Activated CD8-positive, alpha-beta memory T cell treated with anti-CD3 and anti-CD28 coated beads, Interleukin-2, amount 10 ng/mL, durations not matched to agents 7 days and 5 days (primary cell): ENCODE measurements at places on chromosomes 2 and 18. TPM values are rescaled to one million over a fixed set of nuclear protein-coding genes. Genes with fewer than 3 reads are reported as not detected.

SMC6 gene
- total RNA-seq: 35.1 TPM

PAIP2B gene
- total RNA-seq: 1.1 TPM

ATP6V1B1 gene
- total RNA-seq: not detected

ATP5F1A gene
- total RNA-seq: 341 TPM

TXNDC2 gene
- not detected for total RNA-seq

DES gene
- not detected for total RNA-seq

XRCC5 gene
- 307 TPM for total RNA-seq

AMMECR1L gene
- 18.5 TPM for total RNA-seq

METTL8 gene
- 20.4 TPM for total RNA-seq

DNA sequence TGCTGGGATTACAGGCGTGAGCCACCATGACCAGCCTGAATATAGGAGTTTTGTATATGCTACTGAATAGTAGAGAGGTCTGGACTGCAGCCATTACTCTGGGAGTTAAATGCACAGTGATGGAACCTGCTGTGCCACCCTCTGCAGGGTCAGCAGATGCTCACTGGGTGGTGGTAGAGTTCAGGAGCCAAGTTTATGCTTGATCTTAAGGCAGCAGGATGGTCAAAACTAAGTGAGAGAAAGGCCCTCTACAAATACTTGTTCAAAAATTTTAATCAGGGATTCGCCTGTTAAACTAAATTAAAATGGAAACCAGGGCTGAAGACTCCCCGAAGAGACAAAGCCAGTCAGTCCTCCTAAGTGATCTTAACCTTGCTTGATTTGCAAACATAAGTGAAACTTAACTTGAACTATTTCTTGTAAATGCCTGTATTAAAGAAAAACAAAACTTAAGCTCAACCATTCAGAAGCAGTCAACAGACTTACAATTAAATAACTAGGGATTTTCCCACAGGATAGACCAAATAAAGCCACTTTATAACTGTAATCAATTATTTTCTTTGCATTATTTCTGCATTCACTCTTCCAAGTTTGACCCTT is 4.2 kb upstream of the WDFY1 start:
- DNase-seq: no peak
- peaks cover 49% of the 10 kb centered on the region for H3K4me1 ChIP-seq
- no peaks in the 10 kb centered on the region for H3K27me3 ChIP-seq
- peak overlapping the region; percentile 82 for H3K27ac ChIP-seq
- no peaks in the 10 kb centered on the region for H3K36me3 ChIP-seq

DNA sequence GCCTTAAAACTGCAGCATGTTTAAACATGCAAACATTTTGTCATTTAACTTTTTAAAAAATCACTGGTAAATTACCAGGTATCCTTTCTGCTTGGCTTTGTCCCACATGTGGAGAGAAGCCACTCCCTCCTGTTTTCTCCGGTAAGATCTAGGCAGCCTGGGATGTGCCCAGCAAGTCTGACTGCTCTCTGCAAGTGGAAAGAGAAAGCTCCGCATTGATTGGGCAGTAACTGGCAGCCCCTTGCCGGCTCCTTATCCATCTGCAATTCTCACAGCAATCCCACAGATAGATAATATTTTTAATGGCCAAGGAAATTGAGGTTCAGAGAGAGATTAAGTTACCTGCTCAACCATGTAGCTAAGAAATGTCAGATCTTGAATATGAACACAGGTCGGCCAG is 136.1 kb downstream of the TMEM200C start:
- no peaks in the 10 kb centered on the region for H3K27me3 ChIP-seq
- no peak for DNase-seq
- H3K36me3 ChIP-seq: no peaks in the 10 kb centered on the region
- H3K4me3 ChIP-seq: no peak overlapping the region

GRCh38 chr2:56184500-56185011 is 766 bp downstream of the CCDC85A start:
- peaks cover 47% of the 10 kb centered on the region for H3K27me3 ChIP-seq
- no peak overlapping the region for H3K27ac ChIP-seq
- H3K4me1 ChIP-seq: peaks cover 6% of the 10 kb centered on the region

DNA sequence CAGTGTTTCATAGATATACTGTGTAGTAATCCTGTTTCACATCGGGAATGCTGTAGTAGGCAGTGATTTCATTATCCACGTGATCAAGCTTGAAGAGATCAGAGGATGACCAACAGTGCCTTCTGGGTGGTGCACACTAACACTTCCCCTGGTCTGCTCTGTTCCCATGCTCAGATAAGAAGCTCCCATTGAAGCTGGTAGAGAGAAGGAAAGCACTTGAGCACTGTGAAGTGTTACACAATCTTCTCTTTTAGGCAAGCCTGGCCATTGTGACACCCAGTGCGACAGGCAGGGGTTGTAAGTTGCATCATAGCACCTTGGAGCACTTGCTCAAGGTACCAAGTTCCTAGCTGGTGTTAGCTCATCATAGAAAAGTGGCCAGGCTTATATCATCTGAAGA is 30.6 kb upstream of the GPD2 start:
- DNase-seq: no peak
- H3K36me3 ChIP-seq: peaks cover 3% of the 10 kb centered on the region
- peaks cover 8% of the 10 kb centered on the region for H3K27me3 ChIP-seq
- peaks cover 11% of the 10 kb centered on the region for H3K4me1 ChIP-seq

- H3K4me1 ChIP-seq: peaks cover 8% of the 10 kb centered on the region
- no peak overlapping the region for H3K27ac ChIP-seq
- H3K4me3 ChIP-seq: no peak overlapping the region
Observed at GRCh38 chr2:118049816-118050140, 35.9 kb upstream of the CCDC93 start.

- no peaks in the 10 kb centered on the region for H3K27me3 ChIP-seq
- H3K4me3 ChIP-seq: no peak overlapping the region
Observed at GRCh38 chr2:10328670-10329579, 26.2 kb downstream of the HPCAL1 start.

DNA sequence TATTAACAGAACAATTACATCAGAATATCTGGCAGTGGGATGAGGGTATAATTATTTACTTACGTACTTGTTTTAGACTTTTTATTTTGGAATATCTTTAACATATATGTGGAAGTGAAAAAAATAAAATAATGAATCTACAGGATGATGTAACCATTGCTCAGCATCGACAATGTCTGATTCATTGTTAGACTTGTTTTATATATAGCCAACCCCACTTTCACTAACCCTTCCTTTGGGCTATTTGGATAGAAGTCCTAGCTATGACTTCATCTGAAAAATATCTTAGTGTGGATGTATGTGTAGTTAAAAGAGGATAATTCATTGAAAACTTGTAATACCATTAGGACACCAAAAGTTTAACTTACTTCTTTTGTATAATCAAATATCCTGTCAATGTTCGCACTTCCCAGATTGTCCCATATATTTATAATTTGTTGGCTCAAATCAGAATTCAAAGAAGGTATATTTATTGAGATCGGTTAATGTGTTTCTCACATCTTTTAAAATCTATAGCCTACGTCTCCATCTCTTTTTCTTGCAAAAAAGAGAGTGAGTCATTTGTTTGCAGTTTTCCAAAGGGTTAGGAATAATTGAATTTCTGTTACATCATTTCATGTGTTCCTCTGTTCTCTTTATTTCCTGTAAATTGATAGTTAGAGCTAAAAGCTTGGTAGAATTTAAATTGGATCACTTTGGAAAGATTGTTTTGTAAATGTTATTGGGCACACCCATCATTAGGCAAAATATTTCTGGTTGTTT is 506.1 kb upstream of the FAM98A start:
- no peaks in the 10 kb centered on the region for H3K36me3 ChIP-seq
- H3K4me3 ChIP-seq: no peak overlapping the region
- no peaks in the 10 kb centered on the region for H3K4me1 ChIP-seq
- DNase-seq: no peak

DNA sequence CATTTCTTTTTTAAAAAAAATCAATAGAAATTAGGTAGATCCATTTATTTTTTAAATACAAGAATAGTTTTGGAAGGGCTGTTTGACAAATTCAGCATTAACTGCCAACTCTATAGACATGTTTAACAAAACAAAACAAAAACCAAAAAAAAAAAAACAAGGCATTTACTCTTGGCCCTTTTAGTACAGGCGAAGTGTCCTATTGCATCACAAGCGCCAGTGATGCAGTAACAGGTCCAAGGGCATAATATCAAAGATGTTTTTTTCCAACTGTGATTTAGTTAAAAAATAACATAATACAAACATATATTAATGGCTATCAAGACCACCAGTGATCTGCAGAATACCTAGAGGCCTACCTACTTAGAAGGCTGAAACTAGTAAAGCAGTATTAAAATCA is 55.3 kb downstream of the XDH start:
- no peaks in the 10 kb centered on the region for H3K4me1 ChIP-seq
- H3K36me3 ChIP-seq: no peaks in the 10 kb centered on the region
- no peak overlapping the region for H3K27ac ChIP-seq
- H3K27me3 ChIP-seq: peaks cover 56% of the 10 kb centered on the region
- H3K4me3 ChIP-seq: no peak overlapping the region
- no peak for DNase-seq

DNA sequence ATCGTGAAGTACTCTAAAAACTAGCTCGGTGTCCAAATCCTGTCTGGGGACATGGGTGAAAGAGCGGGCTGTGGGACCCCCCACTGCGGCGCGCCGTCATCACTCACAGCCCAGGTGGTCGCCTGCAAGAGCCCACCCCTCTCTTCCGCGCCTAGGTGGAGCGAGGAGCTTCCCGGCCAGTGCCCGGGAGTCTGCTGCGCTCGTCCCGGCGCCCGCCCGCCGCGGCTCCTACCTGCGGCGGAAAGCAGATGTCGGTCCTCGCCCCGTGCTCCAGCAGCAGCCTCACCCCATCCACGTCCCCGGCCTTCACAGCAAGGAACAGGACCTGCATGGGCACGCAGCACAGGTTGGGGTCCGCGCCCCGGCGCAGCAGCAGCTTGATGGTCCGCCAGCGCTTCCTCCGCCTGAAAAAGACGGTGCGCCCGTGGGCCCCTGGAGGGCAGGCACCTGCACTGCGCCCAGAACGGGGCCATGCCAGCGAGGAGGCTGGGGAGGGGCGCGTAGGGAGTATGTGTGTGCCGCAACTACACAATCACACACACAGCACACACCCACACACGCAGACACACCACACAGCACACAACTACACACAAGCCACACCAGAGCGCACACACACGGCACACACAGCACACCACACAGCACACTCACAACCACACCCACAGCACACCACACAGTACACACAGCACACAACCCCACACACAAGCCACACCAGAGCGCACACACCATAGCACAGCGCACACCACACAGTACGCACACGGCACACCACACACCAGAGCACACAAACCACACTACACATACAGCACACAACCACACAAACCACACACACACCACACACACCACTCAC is 37.4 kb downstream of the ANKMY1 start:
- H3K36me3 ChIP-seq: peaks cover 49% of the 10 kb centered on the region
- no peak overlapping the region for H3K4me3 ChIP-seq
- peaks cover 4% of the 10 kb centered on the region for H3K4me1 ChIP-seq
- H3K27ac ChIP-seq: no peak overlapping the region

DNA sequence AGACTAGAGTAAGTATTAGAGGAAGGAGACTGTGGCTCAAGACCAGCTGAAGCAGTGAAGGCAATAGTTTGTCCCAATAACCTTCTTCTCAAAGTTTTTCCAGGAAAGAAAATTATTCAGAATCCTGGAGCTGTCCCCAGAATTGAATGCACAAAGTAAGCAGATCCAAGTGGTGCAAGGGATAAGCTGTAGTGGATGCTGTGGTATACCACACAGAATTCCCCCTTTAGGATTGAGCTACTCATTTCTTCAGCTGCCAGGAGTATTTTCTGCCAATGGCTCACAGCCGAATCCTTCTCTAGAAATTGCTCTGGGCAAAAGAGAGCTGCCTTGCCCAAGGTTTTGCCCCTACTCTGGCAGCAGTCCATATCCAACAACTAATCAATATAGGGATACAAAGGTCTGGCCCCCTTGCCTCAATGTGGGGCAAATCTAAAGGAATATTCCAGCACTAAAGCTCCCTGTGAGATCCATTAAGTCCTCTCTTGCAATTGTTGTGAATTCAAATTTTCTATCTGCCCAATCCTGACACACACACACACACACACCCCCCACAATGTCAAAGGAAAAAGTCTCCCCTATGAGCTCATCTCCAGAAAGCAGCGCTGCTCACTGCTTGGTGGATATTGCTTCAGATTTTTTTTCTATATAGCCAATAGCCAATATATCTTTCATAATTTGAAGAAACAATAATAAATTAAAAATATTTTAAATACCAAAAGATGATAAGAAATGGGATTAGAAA is 18.4 kb upstream of the TCF7L1 start:
- no peaks in the 10 kb centered on the region for H3K4me1 ChIP-seq
- DNase-seq: no peak
- H3K36me3 ChIP-seq: no peaks in the 10 kb centered on the region

DNA sequence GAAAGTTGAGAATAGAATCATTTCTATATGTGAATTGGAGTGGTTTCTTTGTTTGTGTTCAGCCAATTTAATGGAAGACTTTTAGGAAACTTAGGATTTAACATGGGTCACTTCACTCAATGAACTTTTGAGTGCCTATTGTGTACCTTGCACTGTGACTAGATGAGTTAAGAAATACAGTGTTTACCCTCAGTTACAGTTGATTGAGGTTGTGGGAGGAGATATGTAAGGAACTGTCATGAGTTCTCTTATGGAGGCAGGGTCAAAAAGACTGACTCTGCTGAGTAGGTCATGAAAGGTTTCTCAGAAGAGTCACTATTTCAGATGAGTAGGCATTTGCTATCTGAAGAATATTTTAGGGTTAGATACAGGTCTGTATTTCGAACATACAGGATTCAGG is 98.6 kb downstream of the RAB3GAP1 start:
- no peaks in the 10 kb centered on the region for H3K27me3 ChIP-seq
- H3K36me3 ChIP-seq: peaks cover 46% of the 10 kb centered on the region
- no peak overlapping the region for H3K27ac ChIP-seq
- H3K4me3 ChIP-seq: no peak overlapping the region
- no peak for DNase-seq

- H3K4me1 ChIP-seq: peaks cover 21% of the 10 kb centered on the region
- H3K4me3 ChIP-seq: no peak overlapping the region
- no peak for DNase-seq
- no peaks in the 10 kb centered on the region for H3K27me3 ChIP-seq
- no peak overlapping the region for H3K27ac ChIP-seq
Observed at GRCh38 chr2:67400560-67401485, 3.7 kb downstream of the ETAA1 start.

- H3K27ac ChIP-seq: no peak overlapping the region
- no peak for DNase-seq
- H3K4me3 ChIP-seq: no peak overlapping the region
- no peaks in the 10 kb centered on the region for H3K27me3 ChIP-seq
Observed at GRCh38 chr2:2848621-2849333, 517.7 kb upstream of the MYT1L start.

- H3K4me1 ChIP-seq: peaks cover 15% of the 10 kb centered on the region
- H3K27ac ChIP-seq: no peak overlapping the region
- no peaks in the 10 kb centered on the region for H3K27me3 ChIP-seq
- H3K36me3 ChIP-seq: no peaks in the 10 kb centered on the region
- no peak for DNase-seq
Observed at GRCh38 chr2:177059293-177059692, 153.3 kb upstream of the HNRNPA3 start.

DNA sequence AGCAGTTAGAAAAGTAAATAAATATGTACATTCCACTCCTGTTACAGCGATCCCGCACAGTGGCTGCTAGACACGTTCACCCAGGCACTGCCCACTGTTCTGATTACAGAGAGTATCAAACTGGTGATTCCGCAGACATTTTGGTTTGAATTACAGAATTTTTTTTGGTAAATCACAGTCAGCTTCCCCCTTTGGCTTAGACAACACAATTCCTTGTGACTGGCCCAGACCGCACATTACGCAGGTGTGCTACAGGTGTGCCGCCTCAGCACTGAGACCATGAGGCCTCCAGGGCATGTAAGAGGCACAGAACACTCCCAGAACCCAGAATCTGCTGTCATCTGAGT is 112.3 kb downstream of the PXDN start:
- no peaks in the 10 kb centered on the region for H3K4me1 ChIP-seq
- no peaks in the 10 kb centered on the region for H3K36me3 ChIP-seq
- no peak overlapping the region for H3K4me3 ChIP-seq
